GM23248 (cell line): ENCODE measurements at places on chromosomes 6 and 20. TPM values are rescaled to one million over a fixed set of nuclear protein-coding genes. Genes with fewer than 3 reads are reported as not detected.

DNA sequence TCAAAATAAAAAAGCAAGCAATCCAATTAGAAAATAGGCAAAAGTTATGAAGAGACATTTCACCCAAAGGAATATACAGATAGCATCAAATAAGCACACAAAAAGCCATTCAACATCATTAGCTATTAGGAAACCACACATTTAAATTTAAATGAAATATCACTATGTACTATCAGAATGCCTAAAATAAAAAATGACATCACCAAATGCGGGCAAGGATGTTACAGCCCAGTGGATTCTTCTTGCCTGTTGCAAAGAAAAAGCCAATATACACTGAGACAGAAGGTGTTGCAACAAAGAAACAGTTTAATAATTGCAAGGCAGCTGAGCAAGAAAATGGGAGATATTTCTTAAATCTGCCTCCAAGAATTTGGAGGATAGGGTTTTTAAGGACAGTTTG is 31.0 kb upstream of the MBOAT1 start:
- DNase-seq: no peak

GRCh38 chr6:79868098-79868722 is 79.1 kb downstream of the ELOVL4 start:
- peak; percentile 78 for DNase-seq

DNA sequence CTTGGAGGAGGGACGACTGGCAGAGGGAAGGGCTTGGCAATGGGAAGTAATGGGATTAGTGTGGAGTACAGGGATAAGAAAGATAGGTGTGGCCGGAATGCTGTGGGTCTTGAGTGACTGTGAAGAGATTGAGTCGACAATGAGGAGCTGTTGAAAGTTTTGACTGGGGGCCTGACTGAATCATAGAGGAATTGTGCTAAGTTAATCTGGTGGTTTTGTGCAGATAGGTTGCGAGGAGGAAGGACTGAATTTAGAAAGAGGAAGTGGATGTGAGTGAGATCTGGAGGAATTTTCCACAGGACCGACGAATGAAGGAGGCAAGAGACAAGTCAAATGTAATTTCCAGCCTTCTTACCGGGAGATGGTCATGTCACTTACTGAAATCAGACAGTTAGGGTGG is 143.9 kb upstream of the RALGAPA2 start:
- DNase-seq: no peak

- DNase-seq: no peak
Measured at GRCh38 chr6:73542891-73543290, 22.1 kb upstream of the EEF1A1 start.

- no peak for DNase-seq
Measured at GRCh38 chr6:107823047-107823557, 1.0 kb downstream of the SCML4 start.

DNA sequence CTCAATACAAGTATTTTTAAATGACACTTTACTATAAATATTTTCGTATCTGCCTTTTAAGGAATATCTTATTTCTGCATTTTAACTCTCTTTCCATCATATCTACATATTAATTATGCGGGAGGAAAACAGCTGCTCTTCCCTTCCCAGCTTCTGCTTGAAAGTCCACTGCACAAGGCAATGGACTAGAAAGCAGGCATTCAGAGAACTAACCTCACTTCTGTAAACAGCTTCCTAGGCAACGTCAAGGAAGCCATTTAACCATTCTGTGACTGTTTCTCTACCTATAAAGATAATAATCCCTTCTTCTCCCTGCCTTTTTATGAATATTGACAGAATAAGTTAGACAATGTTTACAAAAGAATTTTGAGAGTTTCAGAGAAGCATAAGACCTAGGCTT is 319.4 kb downstream of the BTBD9 start:
- DNase-seq: no peak

GRCh38 chr6:42316981-42317380 is 99.3 kb upstream of the MRPS10 start:
- no peak for DNase-seq

DNA sequence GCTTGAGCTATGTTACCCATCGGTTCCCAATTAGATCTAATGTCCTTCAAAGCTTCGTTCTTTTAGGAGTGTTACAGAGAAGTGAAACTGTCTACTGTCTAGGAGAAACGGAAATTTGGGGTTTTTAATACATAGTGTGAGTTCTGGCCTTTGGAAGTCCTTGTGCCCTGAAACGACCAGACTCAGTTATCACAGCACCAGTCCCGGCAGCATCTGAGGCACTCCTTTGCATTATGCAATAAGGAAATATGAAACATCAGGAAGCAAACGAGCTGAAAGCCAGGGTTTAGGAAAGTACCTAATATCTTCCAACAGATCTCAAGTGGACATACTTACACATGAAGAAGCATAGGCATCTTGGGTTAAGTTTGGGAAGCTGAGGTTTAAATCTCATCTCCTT is 61.8 kb upstream of the ADGRF1 start:
- DNase-seq: peak; percentile 31

DNA sequence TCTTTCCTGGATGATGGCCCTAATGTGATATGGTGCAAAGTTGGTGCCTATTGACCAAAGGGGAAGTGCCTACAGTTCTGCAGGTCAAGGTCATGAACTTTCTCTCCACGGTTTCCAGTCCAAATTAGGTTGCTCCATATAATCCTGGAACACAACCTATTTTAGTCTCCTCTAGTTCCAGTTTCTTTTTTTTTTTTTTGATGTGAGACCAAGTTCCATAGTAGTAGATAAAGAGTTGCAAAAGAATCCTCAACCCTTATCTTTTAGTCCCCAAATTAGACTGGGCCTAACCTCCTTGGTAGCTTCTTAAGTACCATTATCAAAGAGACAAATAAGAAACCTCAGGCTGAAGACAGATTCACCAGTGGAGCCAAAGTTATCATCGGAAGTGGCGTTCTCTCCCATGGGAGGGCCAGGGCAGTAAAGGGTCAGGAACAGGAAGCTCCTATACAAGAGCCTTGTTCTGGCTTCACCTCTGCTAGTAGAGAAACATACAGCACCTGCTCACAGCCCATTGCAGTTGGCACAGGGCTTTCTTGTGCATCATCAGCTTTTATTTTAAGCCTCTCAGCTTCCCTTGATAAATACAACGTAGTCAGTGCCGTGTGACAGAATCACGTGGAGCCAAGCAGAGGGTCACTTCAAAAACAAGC is 132.2 kb upstream of the RREB1 start:
- no peak for DNase-seq

DNA sequence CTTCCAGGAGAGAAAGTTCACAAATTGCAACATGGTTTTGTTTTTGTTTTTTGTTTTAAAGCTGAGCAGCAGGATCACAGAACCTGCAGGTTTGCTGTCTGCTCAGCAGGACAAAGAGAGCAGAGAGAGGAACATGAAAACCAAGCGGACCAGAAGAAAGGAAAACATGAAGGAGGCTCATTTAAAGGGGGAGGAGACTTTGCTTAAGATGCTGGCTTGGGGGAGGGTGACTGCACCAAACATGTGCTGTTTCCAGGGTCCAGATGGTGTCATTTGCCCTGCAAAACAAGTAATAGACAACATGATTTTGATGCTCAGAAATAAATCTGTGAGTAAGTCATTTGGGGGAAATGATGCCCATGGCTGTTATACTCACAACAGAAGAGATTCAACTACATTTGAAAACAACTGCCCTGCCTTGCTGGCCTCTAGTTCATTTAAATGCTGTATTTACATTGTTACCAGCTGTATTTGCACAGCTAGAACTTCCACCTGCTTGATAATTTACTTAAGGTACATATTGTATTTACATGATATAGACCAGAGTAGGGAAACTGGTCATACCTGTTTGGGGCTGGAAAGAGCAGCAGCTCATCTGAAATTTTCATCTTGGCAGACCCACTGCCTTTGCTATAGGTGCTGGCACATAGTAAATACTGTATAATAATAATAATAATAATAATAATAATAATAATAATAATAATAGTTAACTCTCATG is 32.2 kb upstream of the CHD6 start:
- DNase-seq: no peak

- no peak for DNase-seq
Measured at GRCh38 chr6:20266851-20267608, 54.8 kb upstream of the MBOAT1 start.

DNA sequence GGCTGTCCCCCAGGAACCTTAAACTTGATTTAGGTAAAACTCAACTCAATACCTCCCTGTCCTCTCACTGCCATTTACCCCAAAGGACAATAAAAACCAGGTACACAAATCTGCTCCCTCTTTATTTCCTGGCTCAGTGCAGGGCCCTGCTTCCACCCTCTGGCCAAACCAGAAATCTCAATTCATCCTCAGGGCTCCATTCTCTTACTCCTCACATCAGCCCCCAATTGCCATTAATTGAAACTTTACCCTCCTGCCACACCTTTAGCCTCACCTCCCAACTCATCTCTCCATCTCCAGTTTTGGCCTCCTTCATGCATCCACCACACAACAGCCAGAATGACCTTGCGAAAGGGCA is 10.5 kb downstream of the ZBTB2 start:
- DNase-seq: no peak

GRCh38 chr6:41504466-41505121 is 41.6 kb upstream of the FOXP4 start:
- DNase-seq: peak; percentile 16

GRCh38 chr6:166752928-166753721 is 126.1 kb upstream of the RPS6KA2 start:
- DNase-seq: no peak

DNA sequence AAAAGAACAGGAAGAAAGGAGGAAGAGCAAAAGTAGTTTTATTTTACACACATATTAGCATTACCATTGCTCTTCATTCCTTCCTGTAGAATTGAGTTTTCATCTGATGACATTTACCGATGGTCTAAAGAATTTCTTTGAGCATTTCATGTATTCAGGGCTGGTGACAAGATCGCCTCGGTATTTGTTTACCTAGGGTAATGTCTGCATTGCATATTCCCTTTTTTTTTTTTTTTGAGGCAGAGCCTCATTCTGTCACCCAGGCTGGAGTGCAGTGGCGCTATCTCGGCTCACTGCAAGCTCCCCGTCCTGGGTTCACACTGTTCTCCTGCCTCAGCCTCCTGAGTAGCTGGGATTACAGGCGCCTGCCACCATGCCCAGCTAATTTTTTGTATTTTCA is 19.3 kb downstream of the RAB22A start:
- no peak for DNase-seq

DNA sequence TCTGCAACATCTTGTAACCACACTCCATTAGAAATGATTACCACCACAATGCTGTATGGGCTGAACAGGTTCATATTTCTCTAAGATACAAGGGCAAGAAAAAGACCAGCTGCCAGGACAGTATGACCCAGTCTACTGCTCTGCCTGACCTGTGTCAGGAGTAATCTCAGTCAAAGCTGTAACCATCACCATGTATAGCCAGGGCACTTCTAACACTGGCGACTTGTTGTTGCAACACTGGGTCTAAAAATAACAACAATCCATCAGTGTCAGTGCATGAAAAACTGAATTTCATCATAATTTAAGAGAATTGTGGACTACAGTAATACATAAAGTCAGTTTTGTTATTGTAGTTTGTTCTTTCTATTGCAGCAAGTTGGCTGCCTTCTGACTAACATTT is 738.6 kb upstream of the ADGRB3 start:
- DNase-seq: no peak

GRCh38 chr6:150366118-150366778 is 2.6 kb upstream of the IYD start:
- no peak for DNase-seq

GRCh38 chr20:48143435-48144081 is 358.3 kb upstream of the SULF2 start:
- no peak for DNase-seq

GRCh38 chr6:150624191-150624590 is 24.5 kb downstream of the PLEKHG1 start:
- DNase-seq: no peak

DNA sequence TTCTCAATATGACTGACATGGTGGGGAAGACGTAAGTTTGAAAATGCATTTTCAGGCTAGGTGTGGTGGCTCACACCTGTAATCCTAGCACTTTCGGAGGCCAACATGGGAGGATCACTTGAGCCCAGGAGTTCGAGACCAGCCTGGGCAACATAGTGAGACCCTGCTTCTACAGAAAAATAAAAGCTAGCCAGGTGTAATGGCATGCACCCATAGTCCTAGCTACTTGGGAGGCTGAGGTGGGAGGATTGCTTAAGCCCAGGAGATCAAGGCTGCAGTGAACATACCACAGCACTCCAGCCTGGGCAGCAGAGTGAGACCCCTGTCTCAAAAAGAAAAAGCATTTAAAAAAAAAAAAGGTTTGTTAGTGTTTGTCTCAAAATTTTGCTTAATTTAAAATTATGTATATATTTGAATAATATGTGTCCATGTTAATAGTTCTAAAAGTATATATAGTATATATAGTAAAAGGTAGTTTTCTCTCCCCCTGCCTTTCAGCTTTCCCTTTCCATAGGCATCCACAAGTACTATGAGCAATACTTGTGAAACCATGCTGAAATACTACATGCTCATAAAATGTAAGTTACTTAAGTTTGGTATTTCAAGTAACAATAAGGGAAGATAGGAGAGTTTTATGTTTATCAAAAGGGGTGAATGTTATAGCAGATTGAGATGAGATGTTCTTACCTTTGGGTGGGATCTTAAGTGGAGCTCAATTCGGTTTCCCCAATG is 15.1 kb downstream of the PTPRA start:
- no peak for DNase-seq

GRCh38 chr6:21033575-21034026 is 499.3 kb downstream of the CDKAL1 start:
- peak; percentile 94 for DNase-seq

GRCh38 chr6:5559651-5560050 is 298.3 kb downstream of the FARS2 start:
- no peak for DNase-seq

DNA sequence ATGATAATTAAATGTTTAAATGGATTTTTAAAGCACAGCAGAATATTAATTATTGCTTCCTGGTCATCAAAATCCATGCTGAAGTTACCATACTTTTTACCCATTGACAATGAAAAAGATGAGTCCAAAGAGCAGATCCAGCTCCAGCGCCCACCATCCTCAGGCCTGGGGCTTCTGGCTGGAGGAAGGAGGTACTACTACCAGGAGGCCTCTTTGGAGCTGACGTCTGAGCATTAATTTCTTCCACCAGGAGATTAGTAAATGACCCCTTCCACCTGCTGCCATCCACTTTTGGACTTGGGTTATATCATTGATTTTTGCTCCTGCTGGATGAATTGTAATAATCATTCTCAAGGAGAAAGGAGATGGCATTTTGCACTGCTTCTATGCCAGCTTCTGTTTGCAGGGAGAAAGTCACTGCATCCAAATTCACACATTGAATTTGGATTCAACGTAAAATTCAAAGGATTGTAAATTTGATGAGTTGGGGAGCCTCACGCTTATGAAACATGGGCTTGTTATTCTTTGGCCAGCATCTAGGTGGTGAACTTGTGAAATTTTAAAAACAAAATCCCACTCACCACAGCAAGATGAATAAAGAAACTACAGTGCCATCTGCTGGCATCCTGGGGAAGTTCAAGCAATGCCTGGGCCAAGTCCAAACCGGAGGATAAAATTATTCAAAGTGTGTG is 121.8 kb downstream of the SASH1 start:
- peak; percentile 82 for DNase-seq

The ANGPT4 gene
- not detected in 2 replicates for total RNA-seq

The NCOA7 gene
- 6.1 and 10.2 TPM in 2 replicates for total RNA-seq

The FAM217A gene
- not detected in 2 replicates for total RNA-seq

The SSTR4 gene
- not detected in 2 replicates for total RNA-seq

The NKAIN4 gene
- not detected in 2 replicates for total RNA-seq

The AGER gene
- total RNA-seq: 0.22 TPM in 1 of 2 replicates, not detected in the other

The PXDC1 gene
- 167 and 192 TPM in 2 replicates for total RNA-seq

The ZNF311 gene
- total RNA-seq: 0.54 and 0.76 TPM in 2 replicates

The SMLR1 gene
- total RNA-seq: not detected in 2 replicates

The SLC22A3 gene
- not detected in 2 replicates for total RNA-seq

The FOXA2 gene
- total RNA-seq: not detected in 2 replicates

The DAAM2 gene
- 5.1 and 5.6 TPM in 2 replicates for total RNA-seq
